ENCODE measurements at places on chromosomes 1 and 21.

DNA sequence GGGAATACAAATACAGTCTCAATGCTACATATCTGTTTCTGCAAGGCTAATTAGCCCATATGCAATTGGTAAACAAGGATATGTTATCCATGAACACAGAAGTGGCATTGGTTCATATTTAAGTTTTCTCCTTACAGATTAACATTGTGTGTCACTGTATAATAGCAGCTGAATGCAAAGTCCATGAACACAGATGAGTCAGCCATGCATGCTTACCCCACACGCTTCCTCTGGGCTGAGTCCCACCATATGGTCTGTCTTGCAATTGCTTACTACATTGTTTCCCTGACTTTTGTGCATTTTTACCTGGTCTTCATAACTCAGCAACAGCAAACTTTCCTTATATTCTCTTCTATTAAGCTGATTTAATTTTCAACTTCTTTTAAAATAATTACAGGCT lies 41.5 kb upstream of the TSNAX start:
- DNase-seq, result no peak

DNA sequence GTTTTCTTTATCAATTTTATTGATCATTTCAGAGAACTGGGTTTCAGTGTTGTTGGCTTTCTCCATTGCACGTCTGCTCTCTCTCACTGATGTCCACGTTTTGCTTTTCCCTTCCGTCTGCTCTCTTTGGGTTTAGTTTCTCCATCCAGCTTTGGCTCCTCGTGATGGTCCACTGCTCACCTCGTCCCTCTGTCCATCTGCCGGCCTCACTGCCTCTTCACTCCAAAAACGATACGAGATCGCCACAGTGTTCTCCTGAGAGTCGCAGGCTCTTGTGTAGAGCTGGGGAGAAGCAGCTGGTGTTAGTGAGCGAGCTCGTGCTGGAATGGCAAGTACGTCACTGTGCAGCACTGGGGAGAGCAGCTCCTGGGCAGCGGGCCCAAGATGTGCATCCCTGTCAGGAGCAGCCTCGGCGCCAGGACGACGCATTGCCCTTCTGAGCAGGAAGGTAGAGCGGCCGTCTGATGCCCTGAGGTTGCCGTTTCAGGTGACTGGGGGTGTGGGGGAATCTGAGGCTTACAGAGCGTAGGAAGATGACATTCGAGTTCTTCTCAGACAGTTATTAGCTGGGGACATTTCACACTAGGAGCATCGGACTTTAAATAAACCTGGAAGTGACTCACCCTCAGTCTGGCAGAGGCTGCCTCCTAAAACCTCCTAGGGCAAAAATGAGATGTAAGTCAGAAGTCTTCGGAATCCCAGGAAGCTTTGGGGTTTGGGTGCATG lies 31.4 kb upstream of the PCBP3 start:
- no peak for DNase-seq

DNA sequence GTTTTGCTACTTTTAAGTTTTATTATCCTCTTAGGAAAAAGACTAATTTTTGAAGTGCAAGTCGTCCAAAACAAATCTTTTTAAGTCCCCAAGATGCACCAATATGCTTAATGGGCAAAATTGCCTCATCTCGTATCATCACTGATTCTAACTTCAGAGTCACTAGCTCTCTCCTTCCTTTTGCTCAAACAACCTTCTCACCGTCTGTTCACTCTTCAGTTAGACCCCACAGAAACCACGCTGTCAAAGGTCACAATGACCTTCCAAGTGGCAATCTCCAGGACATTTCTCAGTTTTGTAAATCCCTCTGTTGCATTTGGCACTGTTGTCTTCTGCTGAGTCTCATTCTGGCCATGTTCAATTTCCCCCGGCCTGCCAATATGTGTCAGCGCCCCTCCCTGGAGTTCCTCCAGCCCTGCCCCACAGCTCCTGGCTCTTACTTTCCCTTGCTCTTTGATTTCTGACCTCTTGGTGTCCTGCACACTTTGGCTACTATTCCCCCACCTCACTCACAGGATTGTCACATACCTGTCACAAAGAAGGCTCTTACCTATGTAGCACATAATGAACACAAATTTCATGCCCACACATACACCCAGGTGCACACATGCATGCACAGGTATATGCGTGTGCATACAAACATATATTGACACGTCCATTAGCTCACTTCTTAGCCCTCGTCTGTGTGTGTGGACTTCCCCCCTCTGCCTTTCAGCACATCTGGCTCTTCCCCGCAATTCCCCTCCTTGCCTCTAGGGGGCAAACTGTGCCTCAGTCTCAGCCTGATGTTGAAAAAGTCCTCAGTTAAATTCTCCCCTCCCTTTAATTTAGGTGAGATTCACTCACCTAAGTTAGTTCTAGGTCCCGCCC lies 354.0 kb upstream of the DUSP10 start:
- DNase-seq, result no peak

- DNase-seq, result peak; percentile 60
Observed at GRCh38 chr1:41362357-41362721, 1.1 kb downstream of the FOXO6 start.

GRCh38 chr21:26153758-26154157 lies 16.8 kb downstream of the APP start:
- no peak for DNase-seq

GRCh38 chr1:2350501-2350900 lies 40.9 kb downstream of the MORN1 start:
- no peak for DNase-seq

GRCh38 chr1:1357871-1358432 lies 403 bp downstream of the MXRA8 start:
- DNase-seq, result no peak

DNA sequence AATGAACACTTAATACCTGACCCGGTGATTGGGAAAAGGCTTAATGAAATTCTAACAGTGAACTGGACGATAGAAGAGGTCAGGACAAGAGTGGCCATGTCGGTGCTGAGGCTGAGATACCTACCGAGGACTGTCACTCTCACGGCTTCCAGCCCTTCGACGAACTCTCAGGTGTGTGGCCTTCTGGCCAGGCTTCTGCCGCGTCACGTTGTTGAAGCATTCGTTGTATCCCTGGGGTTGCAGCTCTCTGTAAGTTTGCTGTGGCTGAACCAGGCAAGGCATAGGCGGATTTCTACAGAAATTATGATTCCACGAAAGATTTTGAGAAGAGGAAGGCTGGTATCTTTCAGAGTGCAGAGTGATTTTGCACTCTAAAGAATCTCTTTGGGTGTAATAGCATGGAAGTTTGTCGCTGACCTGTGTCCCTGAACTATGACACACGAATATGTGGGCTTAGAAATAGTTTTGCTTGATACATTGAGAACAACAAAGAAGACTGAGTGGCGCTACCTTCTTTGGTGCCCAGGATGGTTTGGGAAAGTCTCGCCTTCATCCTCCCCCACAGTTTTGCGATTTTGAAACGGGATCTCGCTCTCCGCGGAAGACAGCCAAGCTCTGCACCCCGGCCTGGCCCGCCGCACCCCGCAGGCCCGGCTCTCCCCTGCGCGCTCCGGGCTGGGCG lies 403 bp upstream of the EPHX4 start:
- no peak for DNase-seq

DNA sequence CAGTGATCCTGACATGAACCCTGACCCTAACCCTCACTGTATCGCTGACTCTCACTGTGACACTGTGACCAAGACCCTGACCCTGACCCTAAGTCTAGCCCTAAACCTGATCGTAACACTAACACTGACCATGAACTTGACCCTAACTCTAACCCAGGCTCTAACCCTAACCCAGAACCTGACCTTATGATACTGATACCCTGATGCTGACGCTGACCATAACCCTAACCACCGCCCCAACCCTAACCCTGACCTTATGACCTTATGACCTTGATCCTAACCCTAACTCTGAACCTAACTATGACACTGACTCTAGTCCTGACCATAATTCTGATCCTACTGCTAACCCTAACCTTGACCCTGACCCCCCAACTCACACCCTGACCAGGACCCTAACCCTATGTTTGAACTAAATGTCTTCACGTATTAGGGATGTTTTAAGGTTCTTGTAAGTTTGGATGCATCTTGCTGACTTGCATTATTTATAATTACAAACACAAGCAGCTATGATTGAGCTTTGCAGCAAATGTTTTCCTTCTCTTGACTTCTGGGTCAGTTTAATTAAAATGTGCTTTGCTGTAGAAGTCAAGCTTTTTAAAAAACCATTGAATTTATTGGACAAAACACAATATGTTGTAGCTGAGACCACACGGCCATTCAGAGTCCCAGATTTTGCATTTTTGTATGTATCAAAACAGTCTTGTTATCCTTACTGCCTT lies 23.9 kb upstream of the PRSS38 start:
- no peak for DNase-seq

DNA sequence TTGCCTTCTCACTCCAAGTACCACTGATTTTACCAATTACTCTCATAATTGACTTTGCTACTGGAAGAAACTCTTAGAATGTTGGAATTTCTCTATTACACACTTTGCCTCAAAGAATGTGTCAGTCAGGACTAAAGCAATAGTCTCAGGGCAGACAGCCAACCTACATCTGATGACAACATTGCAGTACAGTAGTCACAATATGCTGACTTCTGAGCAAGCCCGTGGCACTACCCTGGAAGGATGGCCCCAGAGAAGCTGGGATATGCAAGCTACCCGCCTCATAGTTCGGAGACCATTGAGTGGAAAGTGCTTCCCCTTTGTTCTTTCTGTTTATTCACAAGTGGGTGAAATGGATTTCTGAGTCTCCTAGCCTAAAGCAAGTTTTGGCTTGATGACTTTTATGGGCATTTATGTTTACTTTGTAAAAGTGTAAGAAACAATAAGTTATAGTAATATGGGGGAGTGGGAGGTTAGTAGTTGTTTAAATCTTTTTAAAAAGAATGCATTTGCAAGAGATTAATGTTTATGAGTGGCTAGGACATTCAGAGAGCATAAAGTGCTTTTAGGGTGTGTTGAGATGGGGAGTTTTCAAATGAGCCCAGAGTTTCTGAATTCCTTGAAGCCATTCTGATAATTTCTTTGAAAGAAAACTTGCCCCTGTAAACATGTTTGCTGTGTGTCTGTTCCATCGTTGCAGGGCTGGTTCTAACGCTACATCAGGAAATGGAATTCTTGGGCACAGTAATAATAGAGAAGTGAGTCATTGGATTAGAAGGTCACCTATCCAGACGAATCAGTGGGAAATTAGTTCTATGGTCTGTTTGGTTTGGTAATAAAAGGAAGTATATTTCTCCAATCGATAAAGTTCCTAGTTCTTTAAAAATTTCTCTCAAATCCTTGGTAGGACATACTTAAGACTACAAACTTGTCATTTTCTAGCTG lies 63.8 kb downstream of the LMO4 start:
- DNase-seq, result no peak

GRCh38 chr1:108852221-108852975 lies 4.5 kb downstream of the AKNAD1 start:
- no peak for DNase-seq

DNA sequence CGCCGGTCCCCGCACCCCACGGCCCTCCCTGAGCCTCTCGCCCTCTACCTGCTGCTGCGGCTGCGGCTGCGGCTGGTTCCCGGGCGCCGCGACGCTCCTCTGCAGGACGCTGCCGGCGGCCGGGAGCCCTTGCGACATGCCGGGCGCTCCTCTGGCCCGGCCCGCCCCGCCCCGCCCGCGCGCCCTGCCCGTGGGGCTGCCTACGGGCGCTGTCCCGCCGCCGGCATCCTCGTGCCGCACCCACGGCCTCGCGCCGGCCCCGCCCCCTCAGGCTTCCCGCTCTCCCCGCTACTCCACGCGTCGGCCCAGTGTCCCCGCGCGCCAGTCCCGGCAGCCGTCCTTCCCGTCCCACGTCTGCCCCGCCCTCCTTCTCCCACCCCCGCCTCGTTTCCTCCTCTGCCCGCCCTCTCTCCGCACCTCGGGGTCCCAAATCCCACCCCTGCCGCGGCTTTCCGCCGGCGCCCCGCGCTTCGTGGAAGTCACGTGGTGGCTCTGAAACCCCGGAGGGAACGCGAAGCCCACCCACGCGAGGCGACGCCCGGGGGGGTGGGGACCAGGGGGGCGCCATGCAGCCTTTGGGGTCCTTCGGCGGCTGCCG lies at the start of gene BATF3:
Gene BATF3 (minus strand): TSS at position 216 of the 598 bp plus-strand sequence. CDS start 78 bp downstream, at position 138.
- peak; percentile 72 for DNase-seq

DNA sequence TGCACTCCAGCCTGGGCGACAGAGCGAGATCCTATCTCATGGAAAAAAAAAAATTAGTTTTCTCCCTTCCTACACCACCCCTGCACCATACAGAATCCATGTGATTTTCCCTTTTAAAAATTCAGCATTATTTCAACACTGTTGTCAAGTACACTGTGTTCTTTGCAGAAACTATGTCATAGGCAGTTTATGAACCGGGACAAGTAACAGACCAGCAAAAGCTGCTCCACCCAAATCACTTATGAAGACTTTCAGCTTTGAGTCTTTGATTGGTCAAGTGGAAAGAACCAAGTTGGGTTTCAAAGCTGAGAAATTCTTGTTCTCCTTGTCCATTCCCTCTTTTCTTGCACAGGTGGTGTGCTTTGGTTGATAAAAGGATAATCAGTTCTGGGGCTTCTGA lies 173.0 kb downstream of the CDC7 start:
- no peak for DNase-seq
